ENCODE measurements at places on chromosomes 6 and 20.

GRCh38 chr20:47936612-47937011, 151.3 kb upstream of the SULF2 start:
- DNase-seq, result no peak

GRCh38 chr6:131995917-131996316, 44.7 kb upstream of the CCN2 start:
- DNase-seq, result no peak

GRCh38 chr6:98324446-98324845, 509.9 kb upstream of the POU3F2 start:
- DNase-seq, result no peak

GRCh38 chr6:154805288-154805911, 72.2 kb downstream of the SCAF8 start:
- no peak for DNase-seq

GRCh38 chr6:47303342-47303741, 6.4 kb downstream of the TNFRSF21 start:
- no peak for DNase-seq

DNA sequence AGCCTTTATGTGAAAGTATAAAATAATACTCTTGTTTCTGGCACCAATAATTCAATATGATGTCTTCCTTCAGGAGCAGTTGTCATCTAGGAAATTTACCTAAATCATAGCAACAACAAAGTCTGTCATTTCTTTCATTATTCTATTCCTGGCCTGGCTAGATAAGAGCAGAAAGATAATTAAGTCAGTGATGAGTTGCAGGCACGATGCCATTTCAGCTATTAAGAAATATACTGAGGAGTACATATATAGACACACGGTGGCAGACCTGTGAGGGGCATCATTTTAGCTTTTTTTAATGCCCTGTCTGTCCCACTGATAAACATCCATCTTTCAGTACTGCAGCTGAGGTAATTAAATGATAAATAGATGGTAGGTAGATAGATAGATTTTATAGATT, 756.1 kb upstream of the EPHA7 start:
- no peak for DNase-seq

GRCh38 chr6:107811591-107812218, 12.4 kb downstream of the SCML4 start:
- DNase-seq, result no peak

- DNase-seq, result no peak
Observed at GRCh38 chr6:32867554-32868256, 13.7 kb downstream of the PSMB9 start.

- no peak for DNase-seq
Observed at GRCh38 chr6:73248192-73248903, 14.6 kb downstream of the KHDC1 start.

- DNase-seq, result no peak
Observed at GRCh38 chr20:44002861-44003260, 88.2 kb downstream of the TOX2 start.

DNA sequence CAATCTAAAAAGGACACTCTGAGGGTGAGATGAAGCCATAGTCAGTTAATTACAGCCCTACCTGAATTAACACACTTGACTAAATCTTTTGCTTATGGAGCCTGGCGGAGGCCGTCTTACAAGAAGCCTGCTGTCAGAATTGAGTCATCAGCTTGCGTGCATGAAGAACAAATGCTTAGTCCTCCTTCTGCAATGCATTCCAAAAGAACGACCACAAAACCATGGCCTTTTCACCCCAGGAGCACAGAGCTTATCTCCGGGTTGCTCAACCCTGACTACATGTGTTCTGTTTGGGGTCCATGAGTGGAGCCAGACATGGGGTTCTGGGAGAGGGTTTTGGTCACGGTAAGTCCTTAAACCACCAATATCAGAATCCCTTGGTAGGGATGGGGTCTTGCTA, 318.1 kb downstream of the CLIC5 start:
- no peak for DNase-seq

GRCh38 chr6:145530454-145530853, 204.9 kb downstream of the EPM2A start:
- DNase-seq, result no peak

DNA sequence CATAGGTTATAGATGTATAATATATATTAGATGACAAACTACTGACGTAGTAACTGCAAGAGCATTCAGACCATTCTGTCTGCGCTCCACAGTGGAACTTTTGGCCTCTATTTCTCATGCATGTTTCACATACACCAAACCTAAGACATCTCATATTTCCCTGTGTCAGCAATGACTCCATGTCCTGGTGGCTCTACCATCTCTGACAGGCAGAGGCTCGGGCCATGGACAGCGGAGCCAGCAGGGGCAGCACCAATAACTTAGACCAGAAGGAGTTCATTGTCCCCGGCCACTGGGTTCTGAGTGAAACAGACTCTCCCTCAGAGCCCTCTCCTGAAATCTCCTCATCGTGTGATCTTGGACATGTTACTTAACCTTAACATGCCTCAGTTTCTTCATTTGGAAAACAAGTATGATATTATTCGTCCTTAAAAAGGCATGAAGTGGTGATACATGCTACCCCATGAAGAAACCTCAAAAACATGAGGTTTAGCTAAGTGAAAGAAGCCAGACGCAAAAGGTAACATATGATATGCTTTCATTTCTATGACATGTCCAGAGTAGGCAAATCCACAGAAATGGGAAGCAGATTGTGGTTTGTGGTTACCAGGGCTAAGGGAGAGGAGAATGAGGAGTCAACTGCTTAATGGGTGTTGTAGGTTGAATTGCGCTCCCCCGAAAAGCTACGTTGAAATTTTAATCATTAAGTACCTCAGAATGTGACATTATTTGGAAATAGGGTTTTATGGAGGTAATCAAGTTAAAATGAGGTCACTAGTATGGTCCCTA, 564.0 kb upstream of the JARID2 start:
- DNase-seq, result no peak

- DNase-seq, result no peak
Observed at GRCh38 chr6:37038292-37039198, 33.1 kb downstream of the FGD2 start.

DNA sequence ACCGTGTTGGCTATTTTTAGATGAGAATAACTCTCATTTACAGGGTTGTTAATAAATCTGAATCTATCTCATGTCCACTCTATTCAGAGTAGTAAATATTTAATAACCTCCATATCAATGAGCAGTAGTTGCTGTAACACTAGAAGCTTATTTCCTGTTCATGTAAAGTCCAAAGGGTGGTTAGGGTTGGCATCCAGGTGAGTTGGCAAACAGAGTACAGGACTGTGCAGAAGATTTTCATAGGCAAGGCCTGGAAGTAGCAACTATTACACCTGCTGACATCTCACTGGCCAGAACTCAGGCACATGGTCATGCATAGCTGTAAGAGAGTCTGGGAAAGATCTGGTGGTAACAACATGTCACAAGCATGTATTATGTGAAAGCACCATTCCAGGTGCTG, 147.5 kb downstream of the PHF3 start:
- no peak for DNase-seq

GRCh38 chr6:166424431-166424830, 41.7 kb upstream of the MPC1 start:
- no peak for DNase-seq

DNA sequence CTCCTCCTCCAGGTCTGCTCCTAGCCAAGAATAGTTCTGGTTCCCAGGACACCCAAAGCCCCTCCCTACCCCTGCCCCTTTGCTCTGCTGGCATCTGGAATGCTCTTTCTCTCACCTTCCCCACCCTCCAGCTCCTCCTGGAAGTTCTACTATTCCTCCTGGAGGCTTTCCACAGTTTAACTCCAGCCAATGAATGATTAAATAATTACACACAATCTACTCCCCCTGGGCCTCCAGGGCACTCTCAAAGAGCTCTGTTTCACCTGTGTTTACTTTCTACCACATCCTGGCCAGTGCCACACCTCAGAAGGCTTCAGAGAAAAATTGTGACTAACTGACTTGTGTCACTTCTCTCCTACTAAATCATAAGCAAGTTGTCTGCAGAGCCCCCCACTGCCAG, 36.2 kb downstream of the GCM1 start:
- DNase-seq, result no peak

- no peak for DNase-seq
Observed at GRCh38 chr20:879626-880025, 36.5 kb downstream of the ANGPT4 start.

DNA sequence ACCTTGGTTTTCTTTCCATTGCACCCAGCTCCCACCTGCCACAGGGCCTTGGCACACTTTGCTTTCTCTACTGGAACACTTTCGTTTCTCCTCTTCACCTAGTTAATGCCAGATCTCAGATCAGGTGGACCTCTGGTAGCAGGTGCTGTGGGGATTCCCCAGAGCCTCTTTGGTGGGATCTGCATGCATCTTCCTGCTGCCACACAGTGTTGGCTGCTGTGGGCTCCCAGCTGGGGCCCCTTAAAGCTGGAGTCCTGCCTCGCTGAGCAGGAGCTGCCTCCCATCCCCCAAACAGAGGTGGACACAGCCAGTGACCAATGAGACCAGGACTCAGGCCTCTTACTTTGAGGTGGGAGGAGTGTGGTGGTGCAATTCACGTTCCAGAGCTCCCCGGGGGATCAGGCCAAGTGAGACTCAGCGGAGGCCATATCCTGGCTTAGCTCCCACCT, 28.4 kb downstream of the CEBPB start:
- no peak for DNase-seq

- no peak for DNase-seq
Observed at GRCh38 chr6:10854922-10855632, 16.7 kb upstream of the MAK start.

- DNase-seq, result no peak
Observed at GRCh38 chr6:81693266-81693665, 59.2 kb downstream of the TENT5A start.

DNA sequence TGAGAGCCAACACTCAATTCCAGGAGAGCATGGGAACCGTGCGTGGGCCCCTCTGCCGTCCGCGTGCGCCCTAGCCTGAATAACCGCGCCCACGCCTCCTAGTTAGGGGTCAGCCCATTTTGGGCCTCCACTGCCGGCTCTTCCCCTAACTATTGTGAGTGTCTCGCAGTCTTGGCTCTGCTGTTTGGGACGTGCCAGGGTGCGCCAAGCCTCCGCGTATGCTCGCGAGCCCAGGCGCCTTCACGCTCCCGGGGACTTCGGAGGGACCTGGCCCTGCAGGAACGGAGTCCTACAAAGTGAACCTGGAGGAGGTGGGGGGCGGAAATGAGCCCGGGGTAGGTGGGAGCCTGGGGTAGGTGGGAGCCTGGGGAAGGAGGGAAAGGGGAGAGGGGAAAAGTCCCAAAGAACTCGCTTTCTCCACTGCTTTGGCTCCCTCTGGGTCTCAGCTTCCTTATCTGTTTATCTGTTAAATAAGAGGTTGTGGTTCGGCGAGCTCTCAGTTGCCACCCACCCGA, 873 bp upstream of the GCM2 start:
- no peak for DNase-seq

GRCh38 chr6:18427296-18427695, 40.1 kb downstream of the RNF144B start:
- DNase-seq, result no peak

DNA sequence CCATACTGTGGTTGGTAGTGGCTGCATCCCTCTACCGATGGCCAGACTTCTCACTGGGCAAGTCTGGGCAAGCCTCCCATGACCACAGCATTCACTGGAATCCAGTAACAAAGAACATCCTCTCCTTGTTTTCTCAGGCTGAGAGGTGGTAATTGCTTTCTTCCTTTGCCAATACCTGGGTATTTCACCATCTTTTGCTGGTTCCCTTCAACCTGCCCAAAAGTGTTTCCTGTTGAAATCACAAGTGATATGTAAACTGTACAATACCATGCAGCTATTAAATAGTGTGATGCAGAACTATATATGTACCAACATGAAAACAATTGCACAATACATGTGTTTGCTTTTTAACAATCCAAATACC, at the start of gene PTCHD4:
TSS of gene PTCHD4 (minus strand) at position 55 of the 364 bp plus-strand sequence. CDS start 42,240 bp downstream, outside the sequence.
- no peak for DNase-seq

GRCh38 chr6:67722861-67723261, 912.2 kb upstream of the ADGRB3 start:
- DNase-seq, result no peak

DNA sequence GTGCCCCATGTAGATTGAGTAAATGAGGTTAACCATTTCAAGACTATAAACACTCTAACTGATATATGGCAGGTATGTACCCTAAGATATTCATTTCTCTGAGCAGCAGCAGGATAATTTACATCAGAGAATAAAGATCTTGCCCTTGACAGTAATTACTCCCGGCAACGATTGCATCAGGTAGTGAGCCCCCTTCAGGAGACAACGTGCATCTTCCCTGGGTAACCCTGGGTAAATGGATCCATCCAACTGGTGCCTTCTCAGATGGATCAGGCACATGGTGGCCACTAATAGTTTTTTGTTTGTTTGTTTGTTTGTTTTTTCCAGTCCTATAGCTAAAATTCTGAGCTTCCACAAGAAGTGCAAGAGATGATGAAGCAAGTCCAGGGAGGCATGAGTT, 469.4 kb upstream of the SLC35B3 start:
- DNase-seq, result no peak

DNA sequence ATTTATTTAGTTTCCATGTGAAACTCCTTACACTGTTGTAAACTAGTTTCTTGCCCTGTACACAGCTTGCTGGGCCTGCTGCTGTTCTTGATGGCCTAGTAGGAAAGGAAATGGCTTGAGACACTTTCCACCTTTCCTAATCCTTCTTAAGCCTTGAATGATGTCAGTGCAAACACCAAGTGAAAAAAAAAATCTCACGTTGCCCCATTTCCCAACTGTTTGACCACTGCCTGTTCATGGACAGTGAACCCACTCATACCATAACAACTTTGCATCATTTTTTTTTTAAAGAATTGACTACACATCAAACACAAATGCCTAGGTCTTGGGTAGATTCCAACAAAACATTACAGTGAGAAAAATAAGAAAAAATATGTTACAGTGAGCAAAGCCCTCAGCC, 653.6 kb upstream of the FLRT3 start:
- no peak for DNase-seq

- no peak for DNase-seq
Observed at GRCh38 chr6:139765825-139766285, 391.4 kb upstream of the CITED2 start.

- DNase-seq, result no peak
Observed at GRCh38 chr20:46649965-46650542, 1.2 kb downstream of the SLC13A3 start.

- no peak for DNase-seq
Observed at GRCh38 chr6:4057036-4057435, 21.9 kb downstream of the FAM217A start.

- DNase-seq, result no peak
Observed at GRCh38 chr6:89836639-89837222, 7.1 kb downstream of the CASP8AP2 start.

DNA sequence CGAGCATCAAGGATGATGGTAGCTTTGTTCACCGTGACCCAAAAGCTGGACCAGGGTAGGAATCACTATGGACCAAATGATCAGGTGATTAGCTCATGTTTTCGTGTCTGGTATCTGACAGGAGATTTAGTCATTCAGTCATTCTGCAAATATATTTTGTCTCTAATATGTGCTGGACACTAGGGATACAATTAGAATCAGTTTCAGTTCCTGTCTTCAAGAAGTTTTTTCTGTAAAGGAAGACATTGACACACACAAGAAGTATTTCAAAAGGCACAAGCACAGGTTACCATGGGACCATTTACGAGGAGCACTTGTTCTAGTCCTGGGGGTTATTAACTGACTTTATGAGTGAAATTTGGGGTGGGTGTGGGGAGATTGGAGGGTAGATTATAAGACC, 244.9 kb downstream of the HIVEP2 start:
- DNase-seq, result no peak

- DNase-seq, result no peak
Observed at GRCh38 chr6:44739181-44739580, 351.7 kb downstream of the CDC5L start.

- no peak for DNase-seq
Observed at GRCh38 chr6:119445666-119446065, 96.1 kb upstream of the MAN1A1 start.

- no peak for DNase-seq
Observed at GRCh38 chr6:107466062-107466461, 6.7 kb upstream of the PDSS2 start.

GRCh38 chr6:150667977-150668716, 68.5 kb downstream of the PLEKHG1 start:
- no peak for DNase-seq

Data from stimulated activated naive CD4-positive, alpha-beta T cell treated with Interleukin-2 at 50 U/mL for 16 hours (primary cell).